ENCODE measurements at places on chromosomes 16 and 17.

- no peak for DNase-seq
These were observed 17.0 kb downstream of the SLC38A10 start for GRCh38 chr17:81277946-81278693.

DNA sequence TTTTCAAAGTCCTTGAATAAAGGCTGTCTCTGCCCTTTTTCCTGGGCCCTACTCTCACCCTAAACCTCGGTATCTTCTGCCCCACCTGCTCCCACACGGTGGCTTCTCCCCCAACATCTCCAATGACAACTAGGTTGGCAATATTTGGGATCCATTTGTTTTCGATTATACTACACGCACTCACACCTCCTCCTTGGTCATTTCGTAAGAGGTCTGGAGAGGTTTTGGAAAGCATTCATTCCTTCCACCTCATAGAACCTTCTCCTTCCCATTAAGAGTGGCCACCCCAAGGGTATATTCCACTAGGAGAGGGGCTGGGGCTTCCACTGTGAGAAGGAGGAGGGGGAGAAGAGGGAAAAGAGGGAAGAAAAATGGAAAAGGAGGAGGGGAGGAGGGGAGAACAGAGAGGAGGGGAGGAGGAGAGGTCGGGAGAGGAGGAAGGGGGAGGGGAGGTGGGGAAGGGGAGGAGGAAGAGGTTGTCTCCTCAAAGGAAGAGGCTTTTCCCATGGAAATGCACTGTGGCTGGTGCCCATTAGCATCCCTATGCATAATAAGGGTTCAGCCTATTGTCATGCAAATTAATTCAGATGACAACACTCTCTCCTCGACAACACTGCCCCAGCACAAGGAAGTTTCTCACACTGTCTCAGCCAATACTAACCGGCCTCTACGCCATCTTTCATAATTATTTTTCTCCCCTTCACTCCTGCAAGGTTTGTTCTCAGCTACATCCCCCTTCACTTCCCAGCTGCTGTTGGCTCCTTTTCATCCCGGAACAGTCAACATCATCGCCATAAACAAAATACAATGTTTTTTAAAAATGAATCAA is 30.0 kb downstream of the SOX9 start:
- DNase-seq: no peak

DNA sequence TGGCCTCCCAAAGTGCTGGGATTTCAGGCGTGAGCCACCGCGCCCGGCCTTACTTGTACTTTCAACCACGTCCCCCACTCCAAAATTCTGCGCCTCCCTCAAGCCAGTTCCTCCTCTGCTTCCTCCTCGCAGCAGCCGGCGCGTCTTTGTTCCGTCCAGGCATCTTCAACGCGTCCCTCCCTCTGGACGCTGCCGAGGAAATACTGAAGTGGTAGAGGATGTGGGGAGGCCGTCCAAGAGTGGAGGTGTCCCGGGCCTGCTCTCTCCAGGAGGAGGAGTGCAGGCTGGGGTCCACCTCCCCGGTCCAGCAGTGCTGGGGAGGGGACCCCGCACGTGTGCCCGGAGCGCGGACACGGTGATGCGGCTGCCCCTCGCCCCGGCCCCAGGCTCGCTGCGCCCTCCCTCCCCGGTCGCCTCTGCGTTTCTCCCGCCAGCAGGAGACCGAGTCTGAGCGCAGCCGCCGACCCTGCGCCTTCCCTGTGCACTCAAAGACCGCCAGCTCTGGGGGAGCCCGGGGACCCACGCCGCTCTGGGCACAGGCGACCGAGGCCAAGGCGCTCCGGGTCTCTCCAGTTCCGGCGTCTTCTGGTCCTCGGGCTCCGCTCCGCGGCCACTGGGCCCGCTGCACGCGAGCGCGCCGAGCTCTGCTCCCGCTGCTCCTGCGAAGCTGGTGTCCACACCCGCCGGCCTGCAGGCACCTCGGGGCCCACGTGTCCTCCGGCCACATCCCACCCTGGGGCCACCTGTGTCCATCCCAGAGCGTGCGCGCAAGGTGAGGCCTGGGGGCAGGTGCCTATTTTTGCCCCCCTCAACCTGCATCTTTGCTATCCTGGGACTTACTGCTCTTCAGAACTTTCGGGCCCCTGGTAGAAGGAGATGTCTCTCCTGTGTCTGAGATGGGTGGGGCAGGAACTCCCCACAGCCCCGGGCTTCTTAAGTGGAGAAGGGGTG is 31.7 kb downstream of the OSBPL7 start:
- no peak for DNase-seq

DNA sequence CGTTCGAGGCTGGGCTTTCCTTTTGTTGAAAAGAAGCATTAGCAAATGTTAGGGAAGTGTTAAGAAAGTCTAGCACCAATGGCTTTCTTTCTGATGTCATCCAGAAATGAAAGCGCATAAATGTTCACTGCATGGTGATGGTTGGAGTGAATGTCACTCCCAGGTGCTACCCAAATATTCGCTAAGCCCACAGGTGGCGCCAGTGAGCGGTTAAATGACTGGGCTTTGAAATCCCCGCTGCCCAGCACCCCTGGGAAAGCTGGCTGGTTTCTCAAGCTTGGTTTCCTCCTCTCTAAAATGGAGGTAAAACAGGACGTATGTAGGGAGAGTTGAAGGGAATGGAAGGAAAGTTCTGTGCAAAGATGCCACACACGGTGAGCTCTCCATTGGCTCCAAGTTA is 104.4 kb downstream of the IRX5 start:
- no peak for DNase-seq

DNA sequence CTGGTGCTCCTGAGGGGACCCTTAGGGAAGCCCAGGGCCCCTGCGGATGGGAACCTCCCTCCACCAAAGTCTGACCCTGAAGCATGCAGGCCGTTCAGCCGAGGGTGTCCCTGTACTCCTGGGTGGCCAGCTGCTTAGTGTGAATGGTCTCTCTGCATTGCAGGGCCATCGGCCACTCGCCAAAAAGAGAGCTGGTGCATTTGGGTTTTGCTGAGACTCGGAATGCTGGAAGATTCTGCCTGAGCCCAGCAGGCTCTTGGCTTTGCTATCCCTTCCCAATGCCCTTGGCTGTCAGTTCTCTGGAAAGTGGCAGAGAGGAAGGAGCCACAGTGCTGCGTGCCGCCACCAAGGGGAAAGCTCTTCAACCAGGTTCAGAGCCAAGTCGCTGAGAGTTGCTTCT is 2.8 kb downstream of the MEOX1 start:
- no peak for DNase-seq

GRCh38 chr16:73053038-73053363 is 5.1 kb upstream of the ZFHX3 start:
- no peak for DNase-seq

DNA sequence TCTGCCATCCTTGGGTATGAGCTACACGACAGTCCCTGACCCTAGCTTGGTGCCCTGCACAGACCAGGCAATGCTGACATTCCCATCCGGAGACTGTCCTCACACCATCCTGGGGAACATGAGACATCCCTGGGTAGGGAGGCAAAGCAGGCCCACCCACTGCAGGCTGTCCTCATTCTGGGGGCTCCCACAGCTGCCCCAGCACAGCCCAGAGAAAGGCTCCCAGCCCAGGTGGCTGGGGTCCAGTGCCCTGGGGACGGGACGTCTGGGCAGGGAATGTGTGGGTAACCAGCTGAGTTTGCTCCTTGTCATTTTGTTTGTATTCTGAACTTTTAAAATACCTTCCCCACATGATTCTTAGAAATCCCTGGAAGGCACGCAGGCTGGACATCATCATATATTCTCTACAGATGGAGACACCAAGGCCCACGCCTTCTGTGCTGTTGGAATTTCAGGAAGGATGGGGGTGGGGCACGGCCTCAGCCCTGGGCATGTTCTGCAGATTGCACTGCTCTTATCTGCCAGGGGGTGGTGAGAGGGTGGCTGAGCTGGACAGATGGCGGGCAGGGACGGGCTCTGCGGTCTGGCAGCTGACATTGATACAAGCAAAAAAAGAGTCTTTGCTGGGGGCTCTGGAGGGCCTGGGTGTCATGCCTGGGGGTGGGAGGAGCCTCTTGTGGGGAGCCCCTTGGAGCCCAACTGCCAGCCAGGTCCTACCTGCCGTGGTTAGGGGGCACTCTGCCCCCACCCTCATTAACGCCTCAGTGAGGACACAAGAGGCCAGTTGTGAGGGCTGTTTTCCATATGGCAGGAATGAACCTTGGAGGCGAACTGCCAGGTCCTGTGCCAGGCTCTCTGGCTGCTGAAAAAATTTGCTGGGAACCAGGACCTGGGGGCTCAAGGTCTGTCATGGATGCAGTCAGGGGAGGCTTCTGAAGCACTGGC is 28.4 kb downstream of the LRRC75A start:
- no peak for DNase-seq

DNA sequence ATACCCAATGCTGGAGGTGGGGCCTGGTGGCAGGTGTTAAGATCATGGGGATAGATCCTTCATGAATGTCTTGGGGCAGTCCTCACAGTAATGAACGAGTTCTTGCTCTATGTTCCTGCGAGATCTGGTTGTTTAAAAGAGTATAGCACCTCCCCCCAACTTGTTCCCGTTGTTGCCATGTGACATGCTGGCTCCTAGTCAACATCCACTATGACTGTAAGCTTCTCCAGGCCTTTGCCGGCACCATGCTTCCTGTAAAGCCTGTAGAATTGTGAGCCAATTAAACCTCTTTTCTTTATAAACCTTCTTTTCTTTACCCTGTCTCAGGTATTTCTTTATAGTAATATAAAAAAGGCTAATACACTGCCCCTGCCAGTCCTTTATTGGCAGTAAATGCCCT is 33.3 kb downstream of the RANBP10 start:
- DNase-seq: no peak

DNA sequence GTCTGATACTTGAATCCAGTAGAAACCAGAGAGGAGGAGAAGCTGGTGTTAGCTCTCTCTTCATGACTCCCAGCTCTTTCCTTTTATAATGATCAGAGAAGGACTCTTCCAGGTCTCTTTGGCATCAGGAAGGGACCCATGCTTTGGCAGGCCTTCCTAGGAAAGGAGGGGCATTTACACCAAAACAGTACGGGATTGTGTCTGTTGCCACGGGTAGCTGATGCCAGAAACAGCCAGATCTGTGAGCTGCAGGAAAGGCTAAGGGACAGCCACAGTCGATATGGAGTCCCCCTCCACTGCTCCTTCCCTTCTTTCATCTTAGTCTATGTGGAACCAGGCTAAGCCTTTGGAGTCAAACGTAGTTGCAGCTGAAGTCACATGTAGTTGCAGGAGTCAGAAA is 9.3 kb downstream of the CEP295NL start:
- DNase-seq: no peak

GRCh38 chr17:18020971-18021370 is 18.0 kb downstream of the ATPAF2 start:
- no peak for DNase-seq

- no peak for DNase-seq
These were observed 81.4 kb downstream of the C17orf67 start for GRCh38 chr17:56752263-56752836.

DNA sequence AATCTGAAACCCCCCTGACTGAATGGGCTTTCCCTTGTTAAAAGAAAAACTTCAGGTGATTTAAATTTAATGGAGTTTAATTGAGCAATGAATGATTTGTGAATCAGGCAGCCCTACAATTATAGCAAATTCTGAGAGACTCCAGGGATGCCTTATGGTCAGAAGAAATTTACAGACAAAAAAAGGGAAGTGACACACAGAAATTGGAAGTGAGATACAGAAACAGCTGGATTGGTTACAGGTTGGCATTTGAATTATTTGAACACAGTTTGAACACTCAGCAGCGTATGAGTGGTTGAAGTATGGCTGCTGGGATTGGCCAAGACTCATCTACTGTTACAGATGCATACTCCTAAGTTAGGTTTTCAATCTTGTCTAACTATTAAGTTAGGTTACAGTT is 19.0 kb upstream of the CPHXL start:
- DNase-seq: no peak

GRCh38 chr17:13785981-13786598 is 184.4 kb upstream of the HS3ST3A1 start:
- DNase-seq: no peak

DNA sequence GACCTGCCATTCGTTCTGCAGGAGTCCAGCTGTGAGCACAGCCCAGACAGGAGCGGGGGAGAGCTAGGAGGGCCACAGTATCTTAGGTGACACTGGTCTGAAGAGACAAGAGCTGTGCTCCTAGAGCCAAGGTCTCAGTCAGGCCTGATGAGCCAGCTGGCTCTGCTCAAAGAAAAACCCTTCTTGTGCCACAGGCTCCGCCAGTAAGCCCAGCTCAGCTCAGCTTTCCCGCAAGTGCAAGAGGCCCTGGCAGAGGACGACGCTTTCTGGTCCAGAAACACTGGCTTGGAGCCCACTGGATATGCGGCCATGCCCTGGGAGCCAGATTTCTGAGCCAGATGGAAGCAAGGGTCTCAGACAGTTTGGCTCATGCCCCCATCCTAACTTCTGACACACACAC is 23.9 kb downstream of the PEMT start:
- DNase-seq: no peak

DNA sequence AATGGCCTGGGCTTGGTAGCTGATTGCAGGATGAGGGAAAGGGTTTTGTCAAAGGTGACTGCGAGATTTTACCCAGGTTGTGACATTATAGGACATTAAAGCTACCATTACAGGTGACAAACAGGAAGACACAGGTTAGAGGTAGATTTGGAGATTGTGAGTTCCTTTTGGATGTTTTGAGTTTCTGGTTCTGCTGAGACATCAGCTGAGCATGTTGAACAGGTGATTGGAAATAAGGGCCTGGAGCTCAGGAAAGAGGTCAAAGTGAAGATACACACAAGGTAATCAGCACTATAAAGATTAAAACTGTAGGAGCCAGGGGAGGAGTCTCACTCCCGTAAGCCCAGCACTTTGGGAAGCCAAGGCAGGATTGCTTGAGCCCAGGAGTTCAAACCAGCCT is 6.0 kb downstream of the GSDMA start:
- DNase-seq: no peak

- no peak for DNase-seq
These were observed 35.6 kb downstream of the CRLF3 start for GRCh38 chr17:30788918-30789317.

- no peak for DNase-seq
These were observed 422.9 kb downstream of the TMEM114 start for GRCh38 chr16:8167436-8167835.

GRCh38 chr16:81784072-81784795 is 5.1 kb downstream of the PLCG2 start:
- DNase-seq: no peak

DNA sequence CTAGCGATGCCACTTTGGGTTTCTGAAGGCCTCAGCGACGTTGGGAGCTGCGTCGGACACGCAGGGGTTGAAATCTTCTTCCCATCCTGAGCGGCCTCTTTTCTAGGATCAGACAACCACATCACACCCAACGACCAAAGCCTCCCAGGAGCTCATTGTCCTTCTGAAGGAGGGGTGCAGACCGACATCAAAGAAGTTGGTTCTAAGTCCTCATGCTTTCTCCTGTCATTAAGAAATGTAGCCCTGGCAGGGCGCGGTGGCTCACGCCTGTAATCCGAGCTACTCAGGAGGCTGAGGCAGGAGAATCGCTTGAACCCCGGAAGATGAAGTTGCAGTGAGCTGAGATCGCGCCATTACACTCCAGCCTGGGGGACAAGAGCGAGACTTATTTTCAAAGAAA is 1681.9 kb downstream of the TP53TG3F start:
- no peak for DNase-seq

Data from cortex of kidney (tissue), 1 donor.